ENCODE measurements at places on chromosomes 1 and 21. TPM values are rescaled to one million over a fixed set of nuclear protein-coding genes. Genes with fewer than 3 reads are reported as not detected.

DNA sequence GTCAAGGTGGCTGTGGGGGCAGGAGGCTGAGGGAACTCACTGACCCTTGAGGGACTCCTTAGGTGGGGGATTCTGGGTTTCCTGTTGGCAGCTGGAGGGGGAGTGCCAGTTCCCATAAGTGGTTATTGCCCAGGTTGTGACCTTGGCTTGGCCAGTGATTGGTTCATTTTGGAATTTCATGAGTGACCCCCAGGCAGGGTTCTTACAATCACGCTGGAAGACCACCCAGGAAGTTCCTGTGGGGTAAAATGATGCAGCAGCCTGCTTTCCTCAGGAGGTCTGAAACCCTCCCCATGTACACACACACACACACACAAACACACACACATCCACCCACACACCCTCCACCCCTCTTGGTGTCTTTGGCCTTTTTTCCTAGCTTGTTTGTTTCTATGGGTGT is 16.9 kb downstream of the VANGL1 start:
- H3K27me3 ChIP-seq = no peaks in the 10 kb centered on the region
- no peak overlapping the region for H3K4me3 ChIP-seq
- H3K36me3 ChIP-seq = peaks cover 5% of the 10 kb centered on the region
- peaks cover 21% of the 10 kb centered on the region for H3K4me1 ChIP-seq
- no peak overlapping the region for H3K27ac ChIP-seq
- no peak for DNase-seq

- DNase-seq = no peak
- H3K36me3 ChIP-seq = no peaks in the 10 kb centered on the region
- no peaks in the 10 kb centered on the region for H3K27me3 ChIP-seq
- H3K4me1 ChIP-seq = peaks cover 45% of the 10 kb centered on the region
- peak overlapping the region; percentile 95 for H3K27ac ChIP-seq
Measured at GRCh38 chr1:236066828-236067386, 2.0 kb upstream of the NID1 start.

DNA sequence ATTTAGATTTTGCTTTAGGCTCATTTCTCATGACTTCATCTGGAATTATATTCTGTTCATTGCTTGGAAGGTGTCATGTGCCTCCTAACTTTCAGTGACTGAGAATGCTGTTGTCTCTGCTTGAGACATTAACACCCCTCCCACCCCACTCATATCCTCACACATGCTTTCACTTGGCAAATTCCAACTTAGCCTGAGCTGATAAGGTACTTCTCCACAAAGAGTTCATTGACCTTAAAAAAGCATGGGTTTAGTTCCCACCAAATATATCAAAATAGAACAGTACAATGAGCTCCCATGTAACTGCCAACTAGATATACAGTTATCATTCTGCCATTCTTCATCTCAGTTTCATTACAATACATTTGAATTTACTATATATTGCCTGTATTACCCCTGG is 576.5 kb upstream of the ADGRL2 start:
- H3K4me3 ChIP-seq = no peak overlapping the region
- no peak overlapping the region for H3K27ac ChIP-seq
- no peak for DNase-seq
- no peaks in the 10 kb centered on the region for H3K36me3 ChIP-seq
- H3K27me3 ChIP-seq = no peaks in the 10 kb centered on the region

DNA sequence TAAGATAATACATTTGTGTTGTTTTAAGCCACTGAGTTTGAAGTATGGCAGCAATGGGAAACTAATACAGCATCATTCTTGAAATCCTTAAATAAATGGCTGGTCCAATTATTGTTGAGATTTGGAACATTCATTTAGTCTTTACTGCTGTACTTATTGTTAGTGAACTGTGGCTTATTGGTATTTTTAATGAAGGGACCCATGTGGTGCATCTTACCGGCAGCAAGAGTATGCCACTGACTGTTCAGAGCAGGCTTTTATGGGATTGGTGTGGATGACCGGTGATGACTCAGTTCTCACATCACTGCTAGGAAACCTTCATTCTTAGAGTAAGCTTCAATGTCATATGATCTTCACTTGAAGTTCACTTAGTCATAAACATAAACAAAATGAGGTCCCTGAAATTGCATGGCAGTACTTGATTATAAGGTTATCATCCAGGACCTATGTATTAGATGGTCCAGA is 31.5 kb downstream of the PRKAA2 start:
- H3K4me3 ChIP-seq = no peak overlapping the region
- no peaks in the 10 kb centered on the region for H3K27me3 ChIP-seq
- no peaks in the 10 kb centered on the region for H3K36me3 ChIP-seq
- DNase-seq = no peak
- no peaks in the 10 kb centered on the region for H3K4me1 ChIP-seq

GRCh38 chr1:9901148-9902059 is 8.7 kb downstream of the CTNNBIP1 start:
- no peaks in the 10 kb centered on the region for H3K27me3 ChIP-seq
- no peaks in the 10 kb centered on the region for H3K36me3 ChIP-seq
- no peak for DNase-seq
- H3K4me1 ChIP-seq = peaks cover 14% of the 10 kb centered on the region

GRCh38 chr1:180237869-180238476 is 7.9 kb downstream of the LHX4 start:
- DNase-seq = no peak
- no peaks in the 10 kb centered on the region for H3K36me3 ChIP-seq
- H3K27me3 ChIP-seq = peaks cover 25% of the 10 kb centered on the region
- H3K4me1 ChIP-seq = peaks cover 18% of the 10 kb centered on the region

GRCh38 chr1:119266386-119266785 is 102.2 kb upstream of the HAO2 start:
- H3K27ac ChIP-seq = no peak overlapping the region
- no peak overlapping the region for H3K4me3 ChIP-seq
- no peaks in the 10 kb centered on the region for H3K27me3 ChIP-seq
- no peak for DNase-seq
- H3K36me3 ChIP-seq = no peaks in the 10 kb centered on the region

DNA sequence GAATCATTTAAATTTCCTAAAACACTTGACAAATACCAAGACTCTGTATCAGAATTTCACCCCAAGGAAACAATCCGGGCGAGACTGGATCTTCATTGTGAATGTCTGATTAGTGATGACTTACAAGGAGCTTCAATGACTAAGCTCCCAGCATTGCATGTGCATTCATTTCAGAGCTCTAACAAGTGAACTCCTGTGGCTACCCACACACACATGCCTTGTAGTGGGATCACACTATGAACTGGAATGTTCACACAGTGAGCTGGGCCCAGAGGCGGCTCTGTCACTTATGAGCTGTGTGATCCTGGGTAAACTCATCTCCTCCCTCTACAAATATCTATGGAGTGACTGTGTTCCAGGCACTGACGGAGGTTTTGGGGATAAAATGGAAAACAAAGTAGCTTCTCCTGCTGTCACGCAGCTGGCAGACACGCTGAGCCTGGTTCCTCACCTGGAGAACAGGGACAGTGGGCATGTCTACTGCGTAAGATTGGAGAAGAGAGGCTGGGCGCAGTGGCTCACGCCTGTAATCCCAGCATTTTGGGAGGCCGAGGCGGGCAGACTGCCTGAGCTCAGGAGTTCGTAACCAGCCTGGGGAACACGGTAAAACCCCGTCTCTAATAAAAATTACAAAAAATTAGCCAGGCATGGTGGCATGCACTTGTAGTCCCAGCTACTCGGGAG is 56.9 kb downstream of the CLSTN1 start:
- no peaks in the 10 kb centered on the region for H3K4me1 ChIP-seq
- no peaks in the 10 kb centered on the region for H3K27me3 ChIP-seq
- no peaks in the 10 kb centered on the region for H3K36me3 ChIP-seq
- H3K27ac ChIP-seq = no peak overlapping the region
- H3K4me3 ChIP-seq = no peak overlapping the region

DNA sequence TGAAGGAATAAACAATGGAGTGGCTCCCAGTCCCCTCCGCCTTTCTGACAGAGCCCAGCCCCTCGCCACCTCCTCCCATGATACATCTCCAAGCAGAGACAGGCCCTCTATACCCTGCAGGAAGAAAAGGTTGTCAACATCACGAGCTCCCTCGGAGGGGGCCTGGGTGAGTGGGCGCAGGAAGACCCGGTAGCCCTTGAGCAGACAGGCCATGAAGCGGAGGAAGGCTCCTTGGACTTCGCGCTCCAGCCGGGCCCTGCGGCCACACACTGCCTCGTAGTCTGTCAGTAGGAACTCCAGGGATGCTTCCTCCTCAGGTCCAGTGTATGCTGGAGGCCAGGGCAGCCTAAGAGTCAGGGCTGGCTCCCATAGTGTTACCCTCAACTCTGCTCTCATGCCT is 7.0 kb downstream of the DENND4B start:
- H3K36me3 ChIP-seq = peaks cover 54% of the 10 kb centered on the region
- no peak for DNase-seq
- no peak overlapping the region for H3K4me3 ChIP-seq

DNA sequence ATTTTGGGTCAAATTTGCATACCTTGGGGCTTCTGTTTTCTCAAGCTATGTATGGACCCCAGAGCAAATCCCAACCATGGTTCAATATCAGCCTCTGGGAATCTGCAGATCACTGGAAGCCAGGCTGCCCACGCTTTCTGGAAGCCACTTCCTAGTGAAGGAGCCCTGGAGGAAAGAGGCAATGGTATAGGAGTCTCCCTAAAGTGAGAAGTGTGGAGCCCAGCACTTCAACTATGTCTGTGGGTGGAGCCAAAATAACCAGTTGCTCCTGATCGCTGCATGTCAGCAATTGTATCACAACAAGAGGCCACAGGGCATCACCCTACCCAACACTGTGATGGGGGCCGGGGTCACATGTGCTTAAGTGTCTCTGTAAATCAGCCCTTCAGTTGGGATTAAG is 26.9 kb downstream of the ETS2 start:
- DNase-seq = no peak
- peaks cover 15% of the 10 kb centered on the region for H3K4me1 ChIP-seq
- H3K4me3 ChIP-seq = no peak overlapping the region
- no peaks in the 10 kb centered on the region for H3K36me3 ChIP-seq
- no peak overlapping the region for H3K27ac ChIP-seq

GRCh38 chr21:44521301-44521927 is 18.6 kb downstream of the KRTAP10-1 start:
- H3K27me3 ChIP-seq = no peaks in the 10 kb centered on the region
- no peaks in the 10 kb centered on the region for H3K4me1 ChIP-seq
- no peak for DNase-seq
- no peak overlapping the region for H3K4me3 ChIP-seq

CNKSR1 gene
- total RNA-seq = 17.5 TPM

S100A3 gene
- total RNA-seq = 3.1 TPM
